Omental fat pad (tissue), 4 donors: ENCODE measurements at places on chromosomes 2 and 18.

GRCh38 chr2:8316356-8316755, 365.5 kb upstream of the ID2 start:
- no peak for DNase-seq

- no peak for DNase-seq
These were observed 53.6 kb upstream of the EML6 start for GRCh38 chr2:54669677-54670484.

DNA sequence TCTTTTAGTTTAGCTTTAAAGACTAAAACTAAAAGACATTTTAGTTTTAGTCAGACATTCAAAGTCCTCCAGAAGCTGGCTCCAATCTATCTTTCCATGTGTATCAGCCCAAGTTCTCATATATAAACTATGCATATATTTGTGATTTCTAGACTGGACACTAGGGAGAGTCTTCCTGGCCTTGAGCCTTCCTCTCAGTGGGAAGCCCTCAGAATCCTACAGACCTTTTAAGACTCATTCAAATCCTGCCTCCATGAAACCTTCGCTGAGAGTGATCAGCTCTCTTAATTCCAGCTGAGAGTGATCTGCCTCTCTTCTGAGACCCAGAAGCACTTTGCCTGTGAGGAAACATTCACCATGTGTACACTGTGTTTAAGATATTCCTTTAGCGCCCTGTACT, 452.7 kb downstream of the TGIF1 start:
- no peak for DNase-seq

DNA sequence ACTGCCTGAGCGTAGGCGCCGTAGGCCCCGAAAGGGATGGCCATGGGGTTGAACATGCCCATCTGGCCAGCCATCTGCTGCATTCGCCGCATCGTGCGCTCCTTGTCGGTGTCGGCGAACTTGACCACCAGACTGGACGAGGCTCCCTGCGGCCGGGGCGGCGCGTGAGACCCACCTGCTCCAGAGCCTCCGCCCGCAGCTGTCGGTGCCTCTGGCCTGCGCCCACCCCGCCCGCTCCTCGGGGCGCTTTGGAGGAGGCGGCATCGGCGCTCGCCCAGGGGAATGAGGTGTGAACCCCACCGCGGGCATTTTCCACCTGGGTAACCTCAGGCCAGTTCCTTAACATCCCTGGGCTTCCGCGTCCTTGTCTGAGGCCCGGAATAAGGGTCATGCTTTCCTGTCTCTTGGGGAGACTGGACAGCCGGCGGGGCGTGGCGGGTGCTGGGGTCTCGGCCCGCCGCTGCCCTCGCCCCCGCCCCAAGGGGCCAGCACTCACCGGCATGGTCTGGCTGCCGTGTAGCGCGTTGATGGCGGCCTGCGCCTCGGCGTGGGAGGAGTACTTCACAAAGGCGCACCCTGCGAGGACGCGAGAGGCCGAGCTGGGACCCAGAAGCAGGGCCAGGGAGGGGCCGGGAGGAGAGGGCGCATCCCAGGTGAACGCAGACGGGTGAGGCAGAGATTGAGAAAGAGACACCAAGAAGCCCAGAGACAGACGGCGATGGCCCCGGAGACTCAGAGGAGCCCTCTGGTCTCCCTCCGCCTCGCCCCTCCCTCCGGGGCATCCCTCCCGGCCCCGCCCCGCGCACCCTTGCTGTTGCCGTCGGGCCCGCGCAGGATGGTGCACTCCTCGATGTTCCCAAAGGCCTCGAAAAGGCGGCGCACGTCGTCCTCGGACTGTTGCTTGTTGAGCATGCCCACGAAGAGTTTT, 291.0 kb downstream of the CELF4 start:
- no peak for DNase-seq

- DNase-seq, result no peak
These were observed 34.1 kb downstream of the TANC1 start for GRCh38 chr2:159002462-159003111.

DNA sequence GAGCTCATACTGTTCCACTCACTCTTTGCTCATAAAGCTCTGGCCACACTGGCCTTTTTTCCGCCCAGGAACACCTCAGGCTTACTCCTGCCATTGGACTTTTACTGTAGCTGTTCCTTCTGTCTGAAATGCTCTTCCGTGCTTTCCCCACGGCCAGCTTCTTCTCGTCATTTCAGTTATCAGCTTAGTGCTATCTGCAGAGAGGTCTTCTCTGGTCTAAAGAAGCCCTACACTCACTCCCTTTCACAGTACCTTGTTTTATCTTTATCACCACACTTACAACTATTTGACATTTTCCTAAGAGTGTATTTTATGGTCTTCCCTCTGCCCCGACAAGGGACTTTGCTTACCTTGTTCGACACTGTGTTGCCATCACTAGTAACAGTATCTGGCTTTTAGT, 388.1 kb upstream of the SPRED2 start:
- DNase-seq, result no peak

DNA sequence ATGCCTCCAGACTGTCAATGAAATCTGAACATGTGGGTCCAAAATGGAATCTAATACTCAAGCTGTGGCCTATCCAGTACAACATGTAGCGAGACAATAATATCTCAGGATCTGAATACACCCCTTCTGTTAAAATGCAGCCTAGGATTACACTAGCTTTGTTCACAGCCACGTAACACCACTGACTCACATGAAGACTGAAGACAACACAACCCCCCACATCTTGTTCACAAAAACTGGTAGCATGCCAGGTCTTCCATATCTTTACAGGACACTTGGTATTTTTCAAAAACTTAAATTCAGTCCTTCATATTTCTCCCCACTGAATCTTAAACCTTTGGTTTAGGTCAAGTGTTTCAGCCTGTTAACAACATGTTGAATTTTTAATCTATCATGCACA, 84.2 kb downstream of the SLC8A1 start:
- DNase-seq, result no peak

GRCh38 chr2:150006591-150006990, 419.0 kb upstream of the MMADHC start:
- no peak for DNase-seq

DNA sequence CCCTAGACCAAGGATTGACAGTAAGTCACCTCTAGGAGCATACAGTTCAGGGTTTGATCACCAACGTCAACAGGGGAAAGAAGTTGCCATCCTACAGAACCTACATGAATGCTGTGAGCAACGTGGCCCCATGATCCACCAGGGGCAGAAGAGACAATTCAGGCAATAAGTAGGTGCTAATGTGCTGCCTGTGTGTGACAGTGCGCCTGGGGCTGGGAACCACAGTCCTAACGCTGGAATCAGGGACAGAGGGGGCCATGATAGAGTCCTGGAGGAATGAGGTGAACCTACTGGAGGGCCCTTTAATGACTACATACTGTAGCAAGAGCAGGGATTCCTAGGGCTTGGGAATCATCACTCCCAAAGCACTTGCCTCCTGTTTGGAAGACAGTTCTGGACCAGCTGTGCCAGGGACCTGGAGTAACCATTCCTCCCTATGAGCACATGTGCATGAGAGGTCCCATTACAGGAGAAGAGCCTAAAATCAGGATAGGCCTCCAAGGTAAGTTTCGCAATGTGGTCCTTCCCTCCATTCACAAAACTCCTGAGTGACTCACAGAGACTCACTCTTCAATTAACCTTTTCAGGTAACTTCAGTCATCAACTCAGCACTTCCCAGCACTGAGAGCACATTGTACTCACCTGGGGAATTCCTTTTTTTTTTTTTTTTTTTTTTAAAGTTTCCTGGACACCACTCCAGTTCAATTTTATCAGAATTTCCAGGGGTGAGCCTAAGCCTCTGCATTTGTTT, 214.0 kb downstream of the TMEM163 start:
- no peak for DNase-seq

GRCh38 chr2:234496055-234496834, 636 bp downstream of the ARL4C start:
- no peak for DNase-seq
